ENCODE measurements at places on chromosomes 1 and 21.

DNA sequence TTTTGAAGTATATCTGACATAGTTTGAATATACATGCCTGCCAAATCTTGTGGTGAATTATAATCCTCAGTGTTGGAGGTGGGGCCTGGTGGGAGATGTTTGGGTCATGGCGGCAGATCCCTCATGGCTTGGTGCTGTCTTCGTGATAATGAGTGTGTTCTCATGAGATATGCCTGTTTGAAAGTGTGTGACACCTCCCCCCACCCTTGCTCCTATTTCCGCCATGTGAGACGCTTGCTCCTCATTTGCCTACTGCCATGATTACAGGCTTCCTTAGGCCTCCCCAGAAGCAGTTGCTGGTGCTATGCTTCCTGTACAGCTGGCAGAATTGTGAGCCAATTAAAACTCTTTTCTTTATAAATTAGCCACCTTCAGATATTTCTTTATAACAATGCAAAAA is 436.6 kb upstream of the BEND5 start:
- DNase-seq: no peak

DNA sequence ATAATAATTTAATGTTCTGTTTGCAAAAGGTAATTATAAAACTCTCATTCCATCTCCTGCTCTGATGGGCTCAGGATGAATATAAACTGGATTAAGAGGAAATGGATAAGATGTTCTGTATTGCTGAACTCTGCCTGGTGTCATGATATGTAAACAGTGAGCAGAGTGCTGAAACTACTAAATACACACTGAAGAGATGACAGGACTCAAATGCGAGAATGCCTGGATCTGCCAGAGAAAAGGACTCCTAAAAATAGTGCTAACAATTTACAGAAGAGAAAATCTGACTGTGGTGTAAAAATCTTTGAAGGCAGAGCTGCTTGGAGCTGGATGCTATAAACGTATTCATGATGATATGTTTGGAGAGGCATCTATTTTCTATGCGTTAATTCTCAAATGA is 303.2 kb downstream of the RWDD3 start:
- no peak for DNase-seq

GRCh38 chr1:199422206-199422605 is 605.3 kb upstream of the NR5A2 start:
- DNase-seq: peak; percentile 34

DNA sequence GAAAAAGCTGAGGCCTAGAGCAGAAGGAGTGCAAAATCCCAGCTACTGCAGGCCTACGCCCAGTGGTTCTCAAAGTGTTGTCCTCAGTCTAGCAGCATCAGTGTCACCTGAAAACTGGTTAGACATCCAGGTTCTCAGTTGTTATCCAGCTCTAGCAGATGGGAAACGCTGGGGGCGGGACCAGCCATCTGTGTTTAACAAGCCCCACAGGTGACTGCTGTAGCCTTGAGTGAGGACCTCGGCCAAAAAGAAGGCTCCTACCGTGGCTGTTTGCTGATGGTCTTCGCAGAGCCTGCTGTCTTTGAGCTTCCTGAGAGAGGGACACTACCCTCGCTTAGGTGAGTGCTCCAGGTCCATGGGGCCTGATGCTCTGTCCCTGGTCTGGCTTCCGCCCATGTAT is 69.7 kb downstream of the LRRN2 start:
- DNase-seq: no peak

- DNase-seq: peak; percentile 53
Observed at GRCh38 chr1:29235955-29236711, at the start of gene PTPRU. TSS of gene PTPRU (plus strand) at chr1:29236522. CDS start at chr1:29236645, 123 bp downstream.

- peak; percentile 17 for DNase-seq
Observed at GRCh38 chr1:209241487-209241886, 342.0 kb upstream of the CAMK1G start.

- DNase-seq: no peak
Observed at GRCh38 chr21:33393348-33393747, 9.9 kb upstream of the IFNGR2 start.

DNA sequence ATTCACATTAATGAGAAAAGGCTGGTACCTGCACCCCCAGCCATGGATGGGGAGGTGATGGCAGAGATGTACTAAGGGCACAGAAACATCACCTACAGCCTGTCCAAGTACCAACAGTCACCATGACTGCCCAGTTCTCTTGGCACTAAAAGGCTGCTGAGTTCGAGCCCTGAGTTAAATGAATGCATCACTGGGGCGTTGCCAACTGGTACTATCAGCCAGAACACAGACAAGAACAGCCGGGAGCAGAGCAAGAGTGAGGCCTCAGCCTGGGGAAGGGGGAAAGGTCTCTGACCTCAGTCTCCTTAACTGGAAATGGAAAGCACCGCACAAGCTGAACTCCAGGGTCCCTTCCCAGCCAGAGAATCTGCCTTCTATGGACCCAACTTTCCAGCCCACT is 60.5 kb downstream of the GLIS1 start:
- DNase-seq: no peak

GRCh38 chr1:53763911-53764310 is 24.9 kb upstream of the GLIS1 start:
- no peak for DNase-seq

DNA sequence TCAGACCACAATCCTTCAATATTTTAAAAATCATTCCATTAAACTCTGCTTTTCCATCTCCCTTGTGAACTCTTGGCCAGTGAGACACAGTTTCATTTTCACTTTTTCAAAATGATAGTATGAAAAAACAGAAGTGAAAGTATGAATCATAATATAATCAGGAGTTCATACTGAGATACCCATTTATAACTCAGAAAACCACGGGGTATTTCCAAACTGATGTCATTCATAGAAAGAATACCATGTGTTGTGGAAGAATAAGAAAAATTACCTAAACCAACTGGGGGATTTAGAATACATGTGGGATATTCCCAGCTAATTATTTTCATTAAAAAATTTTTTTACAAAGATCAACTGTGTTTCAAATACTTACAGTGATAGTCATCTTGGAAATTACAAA is 149.9 kb downstream of the MRPL39 start:
- DNase-seq: peak; percentile 63

- no peak for DNase-seq
Observed at GRCh38 chr1:228184152-228184551, 18.5 kb downstream of the IBA57 start.

GRCh38 chr21:45407629-45408247 is 2.8 kb downstream of the COL18A1 start:
- DNase-seq: no peak

GRCh38 chr1:36760081-36760480 is 274.2 kb downstream of the GRIK3 start:
- no peak for DNase-seq

- no peak for DNase-seq
Observed at GRCh38 chr1:101310506-101310905, 73.7 kb downstream of the S1PR1 start.

GRCh38 chr1:197911111-197911856 is 5.9 kb upstream of the LHX9 start:
- DNase-seq: no peak

- peak; percentile 74 for DNase-seq
Observed at GRCh38 chr1:232844791-232845190, 39.6 kb downstream of the MAP10 start.

- peak; percentile 13 for DNase-seq
Observed at GRCh38 chr1:163656095-163656759, 334.5 kb downstream of the NUF2 start.

- peak; percentile 40 for DNase-seq
Observed at GRCh38 chr1:25799935-25800702, at the start of gene SELENON. TSS of gene SELENON (plus strand) at chr1:25800193. CDS start at chr1:25800231, 38 bp downstream.

GRCh38 chr1:56535939-56536338 is 43.4 kb downstream of the PLPP3 start:
- no peak for DNase-seq

- DNase-seq: no peak
Observed at GRCh38 chr21:35682904-35683549, 377.3 kb downstream of the SETD4 start.

DNA sequence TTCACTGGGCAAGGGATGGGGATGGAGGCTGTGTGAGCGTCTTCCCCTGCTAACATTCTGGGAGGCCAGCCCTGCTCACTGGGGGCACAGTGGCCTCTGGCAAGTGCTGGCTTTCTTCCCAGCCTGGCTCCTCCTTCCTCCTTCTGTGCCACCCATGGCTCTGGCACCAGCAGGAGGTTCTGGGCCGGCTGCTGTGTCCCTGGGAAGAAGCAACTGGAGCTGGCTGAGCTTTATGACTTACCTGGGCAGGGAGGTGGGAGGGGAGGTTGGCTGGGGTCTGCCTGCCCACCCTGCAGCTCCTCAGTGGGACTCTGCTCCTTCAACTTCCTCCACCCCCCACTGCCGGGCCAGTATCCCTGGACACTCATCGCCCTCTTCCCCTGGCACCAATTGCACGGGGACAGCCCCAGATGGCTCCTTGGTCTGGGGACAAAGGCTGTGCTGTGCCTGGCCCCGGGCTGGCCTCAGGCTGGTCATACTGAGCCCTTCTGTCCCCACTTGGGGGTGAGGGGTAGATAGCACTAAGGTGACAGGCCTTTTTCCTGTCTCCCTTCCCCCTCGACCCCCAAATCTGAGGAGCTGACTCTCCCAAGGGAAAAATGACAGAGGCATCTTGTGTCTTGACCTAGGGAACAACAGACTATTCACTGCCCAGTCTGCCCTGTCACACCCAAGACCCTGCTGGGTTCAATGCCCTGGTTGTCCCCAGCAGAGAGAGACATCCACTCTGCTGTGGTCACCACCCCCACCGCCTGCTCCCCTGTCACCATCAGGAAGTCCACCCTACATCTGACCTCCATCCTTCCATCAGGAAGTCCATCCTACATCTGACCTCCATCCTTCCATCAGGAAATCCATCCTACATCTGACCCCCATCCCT is 14.4 kb downstream of the CDK18 start:
- no peak for DNase-seq

DNA sequence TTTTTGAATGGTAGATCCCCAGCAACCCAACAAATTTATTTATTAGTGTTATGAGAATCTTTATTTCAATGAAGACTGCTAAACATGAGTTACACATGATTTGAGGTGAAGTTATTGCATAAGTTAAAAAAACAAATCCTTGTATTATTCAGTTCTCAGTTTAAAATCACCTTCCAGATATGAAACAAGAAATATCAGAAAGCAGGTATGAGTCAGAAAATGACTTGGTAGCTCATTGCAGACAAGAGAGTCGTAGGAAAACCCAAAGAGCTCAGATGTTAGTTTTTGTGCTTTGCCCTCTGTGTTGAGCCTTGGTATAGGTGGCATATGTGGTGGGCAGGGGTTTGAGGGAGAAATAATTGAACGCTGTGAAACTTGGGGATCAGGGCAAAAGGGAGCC is 339.4 kb downstream of the BRINP3 start:
- no peak for DNase-seq

DNA sequence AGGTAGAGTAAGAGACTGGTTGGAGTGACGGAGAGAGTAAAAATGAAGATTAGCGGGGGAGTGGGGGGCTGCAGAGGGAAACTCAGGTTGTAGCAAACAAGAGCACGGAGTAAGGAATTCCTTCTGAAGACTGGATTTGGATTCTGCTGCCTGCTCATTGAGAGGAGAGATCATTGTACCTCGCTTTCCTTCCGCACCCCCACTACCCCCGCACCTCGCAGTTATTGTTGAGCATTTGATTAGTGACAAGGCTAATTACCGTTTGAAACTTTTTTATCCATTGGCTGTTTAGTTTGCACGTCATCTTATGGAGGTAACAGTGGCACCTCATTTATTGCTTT is 463 bp downstream of the PRPF3 start:
- DNase-seq: no peak

DNA sequence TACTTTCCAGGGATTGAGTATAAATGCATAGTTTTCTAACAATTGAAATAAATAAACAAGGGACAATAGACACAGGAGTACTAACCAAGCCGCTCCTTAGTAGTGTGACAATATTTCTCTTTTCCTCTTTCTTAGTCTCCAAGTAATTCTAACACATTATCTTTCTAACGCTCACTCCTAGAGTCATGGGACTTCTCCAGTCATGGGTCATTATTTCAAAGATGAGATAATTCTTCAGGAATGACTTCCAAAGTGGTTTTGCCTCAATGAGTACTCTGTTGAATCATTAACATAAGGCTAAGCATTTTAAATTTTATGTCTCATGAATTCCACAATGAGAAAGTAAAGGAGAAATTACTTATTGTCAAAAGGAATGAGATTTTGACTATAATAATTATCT is 605.8 kb upstream of the ADAMTS5 start:
- peak; percentile 90 for DNase-seq

GRCh38 chr1:81069856-81070255 is 730.9 kb upstream of the ADGRL2 start:
- no peak for DNase-seq

DNA sequence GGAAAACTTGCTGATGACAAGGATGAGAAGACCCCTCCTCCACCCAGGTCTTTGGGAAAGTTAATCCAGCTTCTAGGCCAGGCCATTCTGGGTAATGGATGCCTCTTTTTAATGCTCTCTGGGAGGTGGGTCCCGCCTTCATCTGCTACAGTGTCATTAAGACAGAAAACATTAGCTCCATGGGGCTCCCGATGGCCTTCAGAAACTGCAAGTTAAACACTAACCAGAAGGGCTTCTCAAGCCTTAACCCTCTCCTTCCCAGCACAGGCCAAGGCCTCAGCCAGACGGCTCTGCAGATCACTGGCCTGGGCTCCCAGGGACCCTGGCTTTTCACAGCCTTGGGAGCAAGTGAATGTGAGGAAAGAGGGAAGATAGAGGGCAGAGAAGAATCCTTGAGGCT is 364.9 kb downstream of the MATN1 start:
- no peak for DNase-seq

DNA sequence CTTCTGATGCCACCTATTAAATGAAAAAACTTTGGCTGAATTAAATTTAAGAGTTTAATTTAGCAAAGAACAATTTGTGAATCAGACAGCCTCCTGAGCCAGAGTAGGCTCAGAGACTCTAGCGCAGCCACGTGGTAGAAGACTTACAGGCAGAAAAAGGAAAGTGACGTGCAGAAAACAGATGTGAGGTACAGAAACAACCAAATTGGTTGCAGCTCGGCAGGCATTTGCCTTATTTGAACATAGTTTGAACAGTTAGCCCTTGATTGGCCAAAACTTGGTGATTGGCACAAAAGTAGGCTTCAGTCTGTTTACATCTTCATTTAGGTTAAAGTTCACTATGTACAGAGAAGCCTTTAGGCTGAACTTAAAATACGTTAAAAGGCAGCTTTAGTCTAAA is 22.9 kb downstream of the TCP10L start:
- peak; percentile 84 for DNase-seq

DNA sequence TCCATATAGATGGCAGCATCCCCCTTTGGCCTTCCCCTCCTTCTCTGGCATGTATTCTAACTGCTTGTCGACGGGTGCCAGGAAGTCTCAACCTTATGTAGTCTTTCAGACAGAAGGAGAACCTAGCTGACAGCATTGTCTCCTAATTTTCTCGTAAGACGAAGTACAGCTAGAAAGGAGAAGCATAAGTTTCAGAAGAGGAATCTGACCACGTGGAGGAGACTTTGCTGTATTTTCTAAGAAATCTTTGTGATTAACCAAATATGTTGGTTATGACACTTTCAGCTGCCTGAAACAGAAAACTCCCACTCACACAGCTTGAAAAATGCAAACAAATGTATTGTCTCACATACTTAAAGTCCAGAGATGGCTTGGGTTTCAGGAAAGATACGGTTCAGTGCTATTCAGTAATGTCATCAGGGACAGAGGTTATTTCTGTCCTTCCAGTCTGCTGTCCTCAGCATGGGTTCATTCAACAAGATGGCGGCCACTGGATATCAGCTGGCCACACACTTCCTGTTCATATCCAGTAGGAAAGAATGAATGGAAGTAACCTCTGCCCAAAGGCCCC is 109.5 kb upstream of the ZNF648 start:
- no peak for DNase-seq

GRCh38 chr1:19814681-19815503 is at the start of gene RNF186:
TSS of gene RNF186 (minus strand) at chr1:19815283. CDS start at chr1:19815101, 182 bp downstream.
- no peak for DNase-seq

Data from fibroblast of mammary gland (primary cell).